ENCODE measurements at places on chromosomes 4 and X. TPM values are rescaled to one million over a fixed set of nuclear protein-coding genes. Genes with fewer than 3 reads are reported as not detected.

DNA sequence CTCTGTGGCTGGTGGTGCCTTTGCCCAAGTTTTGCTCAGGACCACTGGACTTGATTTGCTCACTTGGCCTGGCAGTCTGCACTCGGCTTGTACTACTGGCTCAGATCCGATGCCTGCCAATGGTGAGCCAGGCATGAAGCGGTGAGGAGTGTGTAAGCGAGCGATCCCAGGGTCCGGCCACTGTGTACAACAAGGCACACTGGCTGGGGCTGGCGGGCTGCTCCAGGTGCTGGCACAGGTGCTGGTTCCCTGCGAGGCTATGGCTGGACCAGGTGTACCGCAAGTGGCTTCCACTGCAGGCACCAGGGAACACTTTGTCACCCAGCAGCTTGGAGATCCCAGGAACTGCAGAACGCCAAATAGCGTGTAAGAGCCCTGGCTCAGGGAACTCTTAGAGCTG lies 329.7 kb downstream of the CCSER1 start:
- DNase-seq = no peak

- no peak for DNase-seq
Measured at GRCh38 chrX:68998716-68999115, 166.5 kb downstream of the PJA1 start.

Gene SHROOM4
- 4.8 TPM for total RNA-seq

Gene F8
- total RNA-seq = 20.2 TPM

GRCh38 chr4:10647846-10648245 lies 36.7 kb downstream of the CLNK start:
- DNase-seq = no peak

DNA sequence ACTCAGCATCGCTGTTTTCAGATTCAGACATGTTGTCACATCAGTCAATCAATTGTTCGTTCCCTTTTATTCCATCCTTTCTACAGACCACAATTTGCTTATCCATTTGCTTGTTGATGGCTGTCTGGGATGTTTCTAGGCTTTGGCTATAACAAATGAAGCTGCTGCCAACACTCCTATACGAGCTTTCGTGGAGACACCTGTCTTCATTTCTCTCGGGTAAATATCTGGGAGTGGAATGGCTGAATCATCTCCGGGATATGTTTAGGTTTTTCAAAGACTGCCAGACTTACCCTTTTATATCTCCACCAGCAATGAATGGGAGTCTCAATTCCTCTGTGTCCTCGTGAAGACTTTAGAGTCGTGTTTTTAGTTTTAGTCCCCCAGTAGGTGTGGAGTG lies 118.9 kb downstream of the SORCS2 start:
- DNase-seq = no peak

Gene ABCG2
- total RNA-seq = 2.9 TPM

- DNase-seq = no peak
Measured at GRCh38 chr4:47814618-47815295, 23.1 kb downstream of the CORIN start.

Gene GATA1
- not detected for total RNA-seq

Gene F8A3
- 7.4 TPM for total RNA-seq

GRCh38 chr4:118417325-118417724 lies 64.5 kb upstream of the PRSS12 start:
- no peak for DNase-seq

Gene EXOC1L
- total RNA-seq = not detected

DNA sequence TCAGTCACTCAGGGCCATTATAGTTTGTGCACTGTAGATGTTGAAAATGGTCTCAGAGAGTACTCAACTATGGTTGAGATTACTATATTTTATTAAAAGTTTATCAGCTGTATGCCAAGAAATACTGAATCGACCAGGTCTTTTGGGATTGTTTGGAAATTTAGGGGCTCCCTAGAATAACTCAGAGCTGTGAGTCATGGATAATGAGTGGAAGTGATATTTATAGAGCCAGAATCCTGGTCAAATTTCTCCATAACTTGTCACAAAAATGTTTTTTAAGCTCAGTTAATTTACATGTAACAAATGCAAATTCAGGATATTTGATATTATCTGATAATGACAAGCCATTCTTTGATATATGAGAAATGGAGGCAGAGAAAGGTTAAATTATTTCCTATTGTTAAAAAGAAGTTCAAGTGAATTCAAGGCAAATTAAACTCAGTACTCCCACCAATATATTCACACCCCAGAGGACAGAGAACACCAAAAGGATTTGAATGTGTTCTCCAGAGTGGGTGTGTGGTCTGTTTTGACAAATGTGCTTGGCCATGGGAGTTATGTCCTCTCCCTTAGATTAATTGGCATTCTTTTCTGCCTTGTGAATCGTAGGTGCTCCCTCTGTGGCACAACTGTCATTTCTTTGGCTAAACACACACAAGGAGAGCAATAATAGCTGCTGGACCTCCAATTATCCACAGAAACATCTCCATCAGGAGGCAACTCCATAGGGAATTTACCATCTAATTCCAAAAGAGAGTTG lies 37.7 kb downstream of the ARHGAP24 start:
- no peak for DNase-seq

Gene PAGE2
- total RNA-seq = not detected

DNA sequence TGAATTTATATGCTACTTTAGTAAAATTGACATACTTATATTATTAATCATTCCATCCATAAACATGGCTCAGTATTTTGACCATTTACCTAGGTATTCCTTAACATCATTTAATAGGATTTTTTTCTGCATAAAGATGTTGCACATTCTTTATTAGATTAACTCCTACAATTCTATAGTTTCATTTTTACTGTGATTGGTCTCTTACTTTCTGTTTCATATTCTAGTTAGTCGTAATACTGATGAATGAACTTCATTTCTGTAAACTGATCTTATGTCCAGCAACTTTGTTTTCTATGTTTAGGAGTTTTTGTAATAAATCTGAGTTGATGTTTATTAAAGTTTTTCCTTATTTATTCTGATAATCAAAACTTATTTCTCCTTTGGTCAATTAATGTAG lies 278.2 kb upstream of the CXXC4 start:
- DNase-seq = no peak

- DNase-seq = peak; percentile 46
Measured at GRCh38 chr4:10085828-10086505, 30.6 kb downstream of the WDR1 start.

- no peak for DNase-seq
Measured at GRCh38 chr4:120816296-120816965, 106.1 kb downstream of the PRDM5 start.

DNA sequence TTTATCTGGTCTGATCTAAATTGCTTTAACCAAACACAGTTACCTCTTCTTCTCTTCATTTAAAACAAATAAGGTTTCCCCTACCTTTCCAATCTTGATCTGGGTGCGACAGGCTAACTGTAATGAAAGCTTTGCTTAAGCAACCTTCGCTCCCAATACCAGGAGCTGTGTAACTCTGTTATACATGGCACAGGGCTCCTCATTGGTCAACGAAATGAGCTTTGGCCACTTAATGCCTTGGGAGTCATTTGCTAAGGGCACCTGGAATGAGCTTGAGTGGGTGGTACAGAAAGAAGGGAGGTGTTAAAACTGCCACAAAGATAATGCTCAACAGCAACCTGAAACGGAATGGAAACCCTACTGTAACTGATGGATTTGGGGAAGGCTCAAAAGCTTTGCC lies 140.5 kb downstream of the CHRNA9 start:
- DNase-seq = no peak

Gene HSD17B11
- 67.4 TPM for total RNA-seq

DNA sequence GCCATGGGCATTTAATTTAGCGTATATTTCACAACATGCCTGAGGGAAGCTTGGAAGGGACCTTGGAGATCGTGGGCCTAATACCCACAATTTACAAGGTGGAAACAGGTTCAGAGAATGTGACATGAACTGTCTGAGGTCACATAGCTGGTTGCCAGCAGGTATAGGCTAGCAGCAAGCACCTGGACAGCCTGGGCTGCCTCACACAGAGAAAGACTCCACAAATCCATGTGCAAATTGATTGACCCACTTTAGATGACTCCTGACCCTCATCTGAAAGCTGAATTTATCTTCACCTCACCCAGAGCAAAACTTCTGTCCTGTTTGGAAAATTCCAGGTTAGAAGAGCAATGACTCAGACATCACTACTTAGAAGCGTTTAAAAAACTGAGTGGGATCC lies 5.8 kb downstream of the PTTG2 start:
- no peak for DNase-seq

DNA sequence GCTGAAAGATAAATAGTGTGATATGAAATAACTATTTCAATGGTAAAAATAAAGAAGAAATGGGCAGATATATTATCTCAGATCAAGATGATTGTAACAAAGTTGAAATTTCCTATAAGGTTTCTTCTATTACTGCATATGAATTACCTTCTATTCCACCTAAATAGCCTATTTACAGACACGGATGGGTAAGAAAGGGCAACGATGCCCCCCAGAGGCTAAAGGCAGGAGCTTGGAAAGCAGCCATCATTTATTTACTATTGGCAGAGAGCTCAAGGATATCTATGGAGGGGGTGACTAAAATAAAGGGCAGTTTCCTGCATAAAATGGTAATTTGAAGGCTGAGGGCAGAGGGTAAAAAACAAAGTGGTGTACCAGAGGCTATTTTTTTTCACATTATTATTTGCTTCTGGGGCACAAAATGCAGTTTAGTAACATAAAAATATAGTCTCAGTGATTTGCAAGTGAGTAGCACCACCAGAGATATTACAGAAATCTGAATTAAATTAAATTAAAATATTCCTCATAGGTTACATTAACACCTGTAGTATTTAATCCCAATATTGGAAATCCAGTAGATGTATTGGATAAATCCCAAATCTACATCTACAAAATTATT lies 123.1 kb downstream of the BTC start:
- DNase-seq = no peak

GRCh38 chr4:27006646-27007045 lies 146.0 kb downstream of the STIM2 start:
- no peak for DNase-seq

Gene IL1RAPL1
- total RNA-seq = 1.2 TPM

Gene CTAG1B
- not detected for total RNA-seq

All from sigmoid colon (tissue), 7 donors.